CMK (cell line): ENCODE measurements at places on chromosomes 6 and 20.
A peak's percentile ranks its signal among the peaks of the same experiment; 100 is the strongest.

DNA sequence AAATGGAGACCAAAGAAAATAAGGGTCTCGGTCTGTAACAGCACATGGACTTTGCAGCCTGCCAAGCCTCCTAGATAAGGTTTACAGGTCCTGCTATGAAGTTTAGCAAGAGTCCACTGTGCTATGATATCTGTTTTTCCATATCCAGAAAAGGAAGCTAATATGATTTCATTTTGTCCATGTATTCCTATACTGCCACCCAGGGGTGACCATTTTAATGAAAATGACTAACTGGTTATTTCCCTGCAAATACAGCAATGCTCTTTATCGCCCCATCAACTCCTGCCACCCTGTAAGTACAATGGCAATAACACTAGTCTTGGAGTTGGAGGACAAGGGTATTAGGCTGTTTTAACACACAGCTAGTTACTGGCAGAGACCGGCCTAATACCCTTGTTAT lies 115.2 kb upstream of the GLP1R start:
- DNase-seq = no peak

DNA sequence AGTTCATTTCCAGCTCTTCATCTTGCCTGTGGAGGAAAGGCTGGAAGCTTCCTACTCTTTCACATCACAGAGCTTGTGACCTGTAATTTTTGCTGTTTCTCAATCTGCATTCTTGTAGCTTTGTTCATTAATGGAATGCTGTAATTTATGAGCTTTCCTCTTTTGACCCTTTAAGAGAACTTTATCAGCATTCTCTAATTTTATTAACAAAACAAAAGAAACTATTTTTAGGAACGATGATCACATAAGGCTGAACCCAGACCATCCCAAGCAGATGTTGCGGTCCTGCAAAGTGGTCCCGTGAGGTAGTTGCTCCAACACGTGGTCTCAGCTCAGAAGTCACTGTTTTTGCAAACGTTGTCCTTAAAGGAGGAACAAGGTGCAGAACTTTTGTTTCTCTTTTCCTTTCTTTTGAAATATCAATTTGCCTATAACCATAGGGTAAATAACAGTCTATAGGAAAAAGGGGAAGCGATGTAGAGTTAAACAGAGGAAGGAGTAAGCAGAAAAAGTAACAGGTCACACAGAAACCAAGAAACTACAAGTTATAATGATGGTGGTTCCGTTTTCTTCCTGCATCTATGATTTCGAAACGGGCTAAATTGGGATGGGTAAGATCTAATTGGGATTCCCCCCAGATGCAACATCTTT lies 121.3 kb upstream of the PHACTR1 start:
- DNase-seq = no peak

GRCh38 chr6:163841733-163842132 lies 427.2 kb downstream of the QKI start:
- no peak for DNase-seq

DNA sequence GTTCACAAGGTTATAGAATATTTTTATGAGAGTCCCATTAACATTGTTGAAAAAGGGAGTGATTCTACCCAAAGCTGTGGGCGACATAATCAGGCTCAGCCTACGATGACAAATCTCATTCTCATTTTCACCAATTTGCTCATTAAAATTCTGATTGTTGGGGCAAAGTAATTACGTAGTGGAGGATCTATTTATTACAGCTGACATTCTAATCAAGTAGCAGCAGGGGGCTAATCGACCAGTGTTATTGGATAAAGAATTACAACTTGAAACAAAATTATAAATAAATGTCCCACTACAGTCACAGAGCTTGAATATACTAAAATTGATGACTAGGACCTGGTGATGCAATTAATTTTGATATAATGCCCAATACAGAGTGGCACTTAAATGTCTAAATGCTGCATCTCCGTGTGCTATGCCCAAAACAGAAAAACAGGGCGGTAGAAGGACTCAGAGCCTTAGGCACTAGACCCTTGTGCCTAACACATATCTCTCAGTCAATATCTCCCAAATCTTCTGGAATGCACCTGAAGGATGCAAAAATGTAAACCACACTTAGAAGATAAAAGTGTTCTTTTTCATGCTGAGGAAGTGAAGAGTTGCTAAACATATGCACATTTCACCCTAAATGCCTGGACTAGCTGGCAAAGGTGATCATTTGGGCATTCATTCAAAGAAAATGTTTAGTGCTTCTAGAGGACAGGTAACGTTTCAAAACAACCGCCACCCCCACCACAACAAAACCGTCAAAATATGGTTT lies 88.3 kb downstream of the CD24 start:
- DNase-seq = no peak

DNA sequence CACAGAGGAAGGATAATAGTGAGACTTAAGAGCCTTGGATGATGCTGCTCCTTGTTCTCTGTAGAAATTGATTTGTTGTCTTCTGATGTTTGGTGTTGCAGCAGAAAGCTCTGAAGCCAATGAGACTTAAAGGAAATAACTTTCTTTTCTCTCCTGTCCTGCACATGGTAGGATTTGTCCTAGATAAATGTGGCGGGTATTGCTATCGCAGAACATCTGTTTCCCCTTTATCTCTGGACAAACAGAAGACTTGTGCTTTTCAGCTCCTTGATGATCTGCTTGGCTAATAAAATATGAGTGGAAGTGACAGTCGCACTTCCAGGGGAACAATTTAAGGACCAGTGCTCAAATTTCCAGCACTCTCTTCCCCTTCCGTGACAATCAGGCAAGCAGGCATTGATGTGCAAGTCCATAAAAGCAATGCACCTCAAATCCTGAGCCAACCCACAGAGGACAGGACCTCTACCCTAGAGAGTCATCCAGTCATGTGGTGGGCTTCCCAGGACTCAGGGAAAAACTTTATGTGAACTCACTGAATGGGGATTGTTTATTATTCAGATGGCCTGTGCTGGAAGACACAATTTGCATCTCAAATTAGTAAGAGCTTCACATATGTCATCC lies 9.9 kb upstream of the NCR2 start:
- peak; percentile 78 for DNase-seq
